AG08396 (cell line): ENCODE measurements at places on chromosomes 7 and 10.

DNA sequence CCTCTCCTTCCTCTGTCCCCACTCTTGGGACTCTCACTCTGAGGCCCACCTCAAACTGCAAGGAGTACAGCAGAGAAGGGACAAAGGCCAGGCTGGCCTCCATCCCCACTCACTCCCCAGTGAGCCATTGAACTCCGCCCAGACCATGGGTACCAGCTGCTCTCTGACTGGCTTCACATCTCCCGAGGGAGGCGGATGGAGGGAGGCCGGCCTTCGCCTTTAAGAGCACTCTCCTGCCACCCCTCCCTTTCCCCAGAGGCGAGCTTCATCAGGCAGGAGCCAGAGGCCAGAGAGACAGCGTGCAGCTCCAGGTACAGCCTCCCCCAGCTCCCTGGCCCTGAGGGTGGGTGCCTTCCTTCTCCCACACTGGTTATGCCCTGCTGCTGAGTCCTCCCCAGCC lies 1.8 kb upstream of the LDB3 start:
- no peak for DNase-seq

- no peak for DNase-seq
Measured at GRCh38 chr10:124606822-124607221, 137.4 kb downstream of the FAM53B start.

DNA sequence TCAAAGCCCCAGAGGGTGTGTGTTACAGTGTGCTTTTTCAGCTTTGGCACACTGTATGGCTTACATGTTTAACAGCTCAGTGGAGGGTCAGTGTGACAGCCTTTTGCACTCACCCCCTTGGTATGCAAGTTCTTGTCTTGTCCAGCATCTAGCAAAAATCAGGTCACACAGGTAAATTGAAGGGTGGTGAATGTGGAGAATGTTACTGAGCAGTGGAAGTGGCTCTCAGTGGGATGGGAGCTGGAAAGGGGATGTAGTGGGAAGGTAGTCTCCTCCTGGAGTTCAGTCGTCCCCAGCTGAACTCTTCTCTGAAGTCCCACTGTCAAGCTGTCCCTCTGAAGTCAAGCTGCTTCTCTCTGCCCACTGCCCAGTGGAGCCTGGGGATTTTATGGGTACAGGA lies 21.0 kb upstream of the C10orf90 start:
- no peak for DNase-seq

DNA sequence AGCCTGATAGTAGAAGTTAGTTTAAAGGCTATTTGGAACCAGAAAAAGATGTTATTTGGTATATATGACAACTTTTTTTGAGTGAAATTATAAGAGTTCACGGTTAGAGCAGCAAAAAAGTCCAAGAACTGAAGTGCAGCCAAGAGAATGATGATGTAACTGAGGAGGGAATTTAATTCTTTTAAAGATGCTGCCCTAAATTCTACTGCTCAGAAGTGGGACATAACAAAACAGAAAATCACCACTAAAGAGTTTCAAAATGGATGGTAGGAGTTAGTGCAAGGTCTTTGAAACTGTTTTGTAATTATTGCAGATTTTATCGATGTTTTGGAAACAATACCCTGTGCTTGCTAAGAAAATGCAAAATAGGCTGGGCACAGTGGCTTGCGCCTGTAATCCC lies 6.5 kb downstream of the SAMD8 start:
- peak; percentile 22 for DNase-seq

DNA sequence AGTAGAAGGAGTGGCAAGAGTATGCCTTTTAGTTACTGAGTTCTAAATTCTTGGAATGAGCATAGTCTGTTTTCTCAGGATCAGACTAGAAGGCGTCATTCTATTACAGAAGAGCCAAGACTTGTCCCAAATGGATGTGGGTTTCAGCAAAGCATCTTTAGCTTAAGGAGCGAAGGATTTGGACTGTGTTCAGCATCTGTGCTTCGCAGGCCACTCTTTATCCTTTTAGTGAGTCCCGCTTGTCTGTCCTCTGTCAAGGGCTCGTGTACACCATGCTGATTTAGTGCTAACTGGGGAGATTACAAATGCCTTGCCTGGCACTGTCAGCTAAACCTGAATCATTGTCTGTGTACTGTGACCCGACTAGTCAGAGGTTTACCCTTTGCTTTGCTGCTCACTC lies 465.7 kb downstream of the AUTS2 start:
- no peak for DNase-seq

- DNase-seq: no peak
Measured at GRCh38 chr10:78760463-78761310, 308.1 kb upstream of the ZMIZ1 start.

DNA sequence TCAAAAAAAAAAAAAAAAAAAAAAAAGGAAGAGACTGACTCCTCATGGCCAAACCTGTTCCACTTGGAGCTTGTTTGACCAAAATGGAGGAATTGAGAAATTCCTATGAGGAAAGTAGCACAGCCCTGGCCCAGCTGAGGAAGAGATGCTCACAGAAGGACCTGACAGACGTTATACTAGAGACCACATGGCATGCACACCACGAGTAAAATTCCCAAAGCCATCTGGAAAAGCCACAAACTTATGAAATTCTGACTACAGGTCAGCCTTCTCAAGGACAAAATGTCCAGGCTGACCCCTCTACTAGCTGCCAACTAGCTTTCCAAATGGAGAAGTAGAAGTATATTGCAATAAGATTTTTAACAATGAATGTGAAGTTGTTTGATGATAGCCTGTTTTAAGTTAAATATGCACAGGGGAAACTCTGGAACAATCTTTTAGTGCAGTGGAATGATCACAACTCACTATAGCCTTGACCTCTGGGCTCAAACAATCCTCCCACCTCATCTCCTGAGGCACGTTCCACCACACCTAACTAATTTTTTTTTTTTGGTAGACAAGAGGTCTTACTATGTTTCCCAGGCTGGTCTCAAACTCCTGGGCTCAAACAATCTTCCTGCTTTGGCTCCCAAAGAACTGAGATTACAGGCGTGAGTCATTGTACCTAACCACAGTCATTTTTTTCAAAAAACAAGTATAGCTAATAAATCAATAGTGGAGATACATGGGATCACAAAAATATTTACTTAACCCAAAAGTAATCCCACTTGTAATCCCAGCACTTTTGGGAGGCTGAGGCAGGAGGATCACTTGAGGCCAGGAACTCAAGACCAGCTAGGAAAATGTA lies 75.7 kb downstream of the AKR1D1 start:
- no peak for DNase-seq

DNA sequence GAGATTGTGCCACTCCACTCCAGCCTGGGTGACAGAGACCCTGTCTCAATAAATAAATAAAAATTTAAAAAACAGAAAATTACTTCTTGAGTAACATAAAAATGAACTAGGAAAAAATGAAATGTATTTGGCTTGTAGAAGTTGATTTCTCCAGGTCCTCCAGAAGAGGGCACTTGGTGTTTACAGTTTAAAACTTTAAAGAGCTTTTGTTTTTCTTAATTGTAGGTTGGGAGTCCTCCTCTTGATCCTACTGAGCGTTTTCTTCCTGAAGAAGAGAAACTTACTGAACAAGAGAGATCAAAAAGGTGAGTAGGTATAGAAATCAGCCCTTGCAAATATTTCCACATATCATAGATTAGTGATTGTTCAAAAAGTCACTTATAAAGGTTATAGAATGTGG lies 16.2 kb downstream of the KIFBP start:
- peak; percentile 37 for DNase-seq

GRCh38 chr10:50653758-50654157 lies 30.0 kb upstream of the SGMS1 start:
- DNase-seq: no peak

DNA sequence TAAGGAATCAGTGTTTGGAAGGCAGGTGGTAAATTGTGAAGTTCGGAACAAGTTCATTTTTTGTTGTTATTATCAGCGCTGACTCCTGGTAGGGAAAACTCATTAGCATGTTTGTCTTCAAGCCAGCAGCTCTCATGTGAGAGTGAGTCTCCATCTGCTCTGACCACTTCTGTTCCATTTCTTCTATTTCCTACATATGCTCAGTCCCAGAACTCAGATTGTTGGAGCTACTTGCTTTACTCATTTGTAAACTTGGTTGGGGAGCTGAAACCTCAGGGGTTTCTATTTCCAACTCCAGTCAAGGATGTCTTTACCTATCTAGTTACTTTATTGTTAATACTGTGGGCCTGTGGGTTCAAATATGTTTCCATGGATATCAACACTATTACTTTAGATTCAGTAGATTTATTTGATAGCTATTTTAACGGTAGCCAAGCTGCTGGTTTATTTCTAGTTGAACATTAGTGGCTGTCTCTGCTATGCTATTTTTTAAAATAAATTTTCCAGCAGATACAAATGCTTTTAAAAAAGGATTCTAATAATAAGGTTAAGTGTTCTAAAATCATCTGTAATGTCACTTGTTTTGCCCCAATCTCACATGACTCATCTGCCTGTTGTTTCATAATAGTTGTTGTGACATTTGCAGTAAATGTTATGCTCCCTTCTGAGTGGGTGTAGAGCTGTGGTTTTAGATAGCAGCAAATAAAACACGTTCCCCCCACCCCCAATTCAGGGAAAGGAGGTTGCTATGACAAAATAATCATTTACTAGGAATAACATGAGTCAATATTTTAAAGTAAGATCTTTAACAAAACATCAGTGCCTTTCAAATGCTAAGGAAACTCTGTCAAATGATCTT lies 143.3 kb downstream of the HDAC9 start:
- peak; percentile 11 for DNase-seq

DNA sequence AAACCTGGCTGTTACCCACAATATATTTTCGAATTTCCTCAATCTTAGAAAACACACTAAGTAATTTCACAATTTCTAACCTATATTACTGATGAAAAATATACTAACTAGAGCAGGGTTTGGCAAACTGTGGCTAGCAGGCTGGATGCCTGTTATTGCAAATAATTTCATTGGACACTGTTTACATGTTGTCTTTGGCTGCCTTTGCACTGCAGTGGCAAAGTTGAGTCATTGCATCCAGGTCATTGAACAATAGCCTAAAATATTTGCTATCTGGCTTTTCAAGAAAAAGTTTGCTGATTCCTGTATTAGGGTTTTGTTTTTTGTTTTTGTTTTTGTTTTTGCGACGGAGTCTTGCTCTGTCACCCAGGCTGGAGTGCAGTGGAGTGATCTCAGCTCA lies 47.2 kb downstream of the KIF11 start:
- DNase-seq: peak; percentile 33

DNA sequence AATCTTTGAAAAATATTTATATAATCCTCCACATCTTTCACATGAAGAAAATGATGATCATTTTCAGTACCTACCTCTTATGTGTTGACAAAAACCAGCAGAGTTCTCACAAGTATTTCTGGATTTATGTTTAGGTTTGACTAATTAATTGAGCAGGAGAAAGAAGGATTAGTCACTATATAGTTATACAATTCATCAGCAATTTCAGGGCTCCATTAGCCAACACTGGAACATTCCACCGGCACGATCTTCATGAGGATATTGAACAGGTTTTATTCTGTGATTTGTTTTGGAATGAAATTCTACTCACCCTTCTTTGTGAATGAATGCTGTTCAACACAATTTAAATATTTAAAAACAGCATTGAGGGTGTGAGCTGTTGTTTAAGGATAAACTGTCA lies 163.2 kb downstream of the SEM1 start:
- DNase-seq: no peak

GRCh38 chr7:132756484-132756990 lies 180.3 kb upstream of the PLXNA4 start:
- DNase-seq: no peak

GRCh38 chr7:5755704-5756504 lies 25.6 kb downstream of the RNF216 start:
- DNase-seq: peak; percentile 59

DNA sequence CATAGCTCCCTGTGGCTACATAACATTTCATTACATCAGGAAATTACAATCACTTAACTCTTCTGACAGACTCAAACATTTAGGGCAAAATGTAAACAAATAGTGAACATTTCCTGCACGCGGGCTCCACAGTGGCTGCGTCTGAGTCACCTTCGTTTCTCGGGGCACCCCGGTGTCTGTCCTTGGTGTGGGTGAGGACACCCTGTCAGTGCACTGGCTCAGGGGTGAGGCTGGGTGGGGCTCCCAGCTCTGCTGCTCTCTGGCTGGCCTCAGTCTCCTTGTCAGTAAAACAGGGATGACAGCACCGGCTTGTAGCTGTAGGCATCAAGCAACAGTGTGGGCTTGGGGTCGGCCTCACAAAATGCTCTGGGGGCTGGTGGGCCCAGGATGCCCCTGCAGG lies 237.1 kb upstream of the SHH start:
- DNase-seq: no peak

DNA sequence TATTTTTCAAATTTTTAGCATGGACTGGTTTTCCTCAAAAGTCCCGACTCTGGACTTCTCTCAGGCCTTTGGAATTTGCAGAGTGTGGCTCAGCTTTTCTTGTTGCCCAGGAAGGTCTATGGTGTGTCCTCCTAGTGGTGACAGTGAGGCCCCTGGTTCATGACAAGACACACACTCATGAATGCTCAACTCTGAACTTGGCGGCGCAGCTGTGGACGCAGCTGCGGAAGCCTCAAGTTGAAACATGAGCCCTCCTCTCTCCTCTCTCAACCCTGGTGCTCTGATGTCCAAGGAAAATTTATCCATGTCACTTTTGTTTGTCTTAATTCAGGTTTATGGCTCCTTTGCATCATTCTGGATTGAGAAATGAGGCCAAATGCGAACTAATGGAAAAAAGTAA lies 183.9 kb downstream of the HECW1 start:
- no peak for DNase-seq

DNA sequence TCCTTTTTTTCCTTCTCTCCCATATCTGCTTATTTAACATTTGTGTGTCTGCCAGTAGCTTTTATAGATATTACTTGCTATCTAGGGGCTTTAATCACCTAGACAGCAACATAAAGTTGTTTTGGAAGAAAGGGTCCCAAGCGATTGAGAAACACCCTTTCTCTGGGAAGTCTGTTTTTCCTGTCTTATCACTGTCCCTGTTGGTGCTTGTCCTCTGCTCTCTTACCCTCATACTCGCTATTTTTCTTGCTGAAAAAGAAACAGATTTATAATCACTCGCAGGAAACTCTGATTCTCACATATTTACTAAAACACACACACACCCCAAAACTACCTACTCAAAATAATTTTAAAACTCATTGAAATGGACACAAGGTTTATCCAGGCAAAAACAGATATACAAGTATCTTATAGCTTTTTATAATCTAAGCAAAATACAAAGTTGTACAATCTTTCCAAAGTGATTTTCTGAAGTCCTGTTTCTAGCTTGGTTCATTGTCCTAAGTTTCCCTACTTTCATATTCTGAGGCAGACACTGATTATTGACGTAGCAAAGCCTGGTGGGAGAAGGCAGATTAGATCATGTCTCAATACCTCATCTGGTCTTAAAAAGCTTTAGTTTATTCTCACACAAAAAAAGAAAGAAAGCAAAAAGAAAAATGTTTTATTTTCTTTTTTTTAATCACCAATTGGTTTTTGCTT lies 157.3 kb downstream of the CACNA2D1 start:
- DNase-seq: no peak

- no peak for DNase-seq
Measured at GRCh38 chr10:100873146-100873826, 39.5 kb upstream of the SLF2 start.

- no peak for DNase-seq
Measured at GRCh38 chr7:24923172-24923865, 56.7 kb downstream of the OSBPL3 start.

DNA sequence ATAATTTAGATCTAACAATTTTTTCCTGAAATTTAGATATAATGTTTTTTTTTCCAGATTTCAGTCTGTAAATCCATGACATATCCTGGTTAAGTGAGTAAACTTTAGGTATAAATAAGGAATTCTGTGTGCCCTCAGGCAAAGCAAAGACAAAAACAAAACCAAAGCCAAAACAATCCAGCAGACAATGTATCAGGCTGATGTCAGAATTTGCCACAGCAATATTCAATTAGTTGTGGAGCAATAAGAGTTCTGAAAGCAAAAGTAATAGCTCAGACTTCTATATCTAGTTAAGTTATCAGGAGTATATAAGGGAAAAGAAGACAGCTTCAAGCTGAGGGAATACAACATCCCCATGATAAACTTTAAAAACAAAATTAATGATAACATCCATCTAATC lies 82.0 kb downstream of the MKX start:
- DNase-seq: no peak
